Posterior cingulate gyrus (tissue), 11 donors: ENCODE measurements at places on chromosomes 7 and 10.
A peak's percentile ranks its signal among the peaks of the same experiment; 100 is the strongest.

DNA sequence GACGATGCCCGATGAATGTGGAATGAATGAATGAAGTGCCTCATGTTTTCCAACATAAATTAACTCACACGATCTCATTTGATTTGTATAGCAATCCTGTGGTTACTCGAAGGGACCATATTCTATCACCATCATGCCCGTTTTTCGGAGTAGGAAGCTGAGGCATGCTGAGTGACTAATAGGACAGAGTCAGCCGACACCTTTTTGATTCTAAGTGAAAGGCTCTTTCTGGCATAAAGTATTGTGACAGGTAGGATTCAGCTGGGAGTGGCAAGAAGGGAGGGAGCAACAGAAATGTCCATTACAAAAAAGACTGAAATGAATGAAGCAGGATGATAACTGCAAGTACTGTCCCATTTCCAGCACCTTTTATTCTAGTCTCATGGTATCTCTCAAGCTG is 55.7 kb downstream of the KLRG2 start:
- no peak for DNase-seq

- no peak for DNase-seq
Measured at GRCh38 chr7:98194186-98194585, 17.1 kb upstream of the BHLHA15 start.

DNA sequence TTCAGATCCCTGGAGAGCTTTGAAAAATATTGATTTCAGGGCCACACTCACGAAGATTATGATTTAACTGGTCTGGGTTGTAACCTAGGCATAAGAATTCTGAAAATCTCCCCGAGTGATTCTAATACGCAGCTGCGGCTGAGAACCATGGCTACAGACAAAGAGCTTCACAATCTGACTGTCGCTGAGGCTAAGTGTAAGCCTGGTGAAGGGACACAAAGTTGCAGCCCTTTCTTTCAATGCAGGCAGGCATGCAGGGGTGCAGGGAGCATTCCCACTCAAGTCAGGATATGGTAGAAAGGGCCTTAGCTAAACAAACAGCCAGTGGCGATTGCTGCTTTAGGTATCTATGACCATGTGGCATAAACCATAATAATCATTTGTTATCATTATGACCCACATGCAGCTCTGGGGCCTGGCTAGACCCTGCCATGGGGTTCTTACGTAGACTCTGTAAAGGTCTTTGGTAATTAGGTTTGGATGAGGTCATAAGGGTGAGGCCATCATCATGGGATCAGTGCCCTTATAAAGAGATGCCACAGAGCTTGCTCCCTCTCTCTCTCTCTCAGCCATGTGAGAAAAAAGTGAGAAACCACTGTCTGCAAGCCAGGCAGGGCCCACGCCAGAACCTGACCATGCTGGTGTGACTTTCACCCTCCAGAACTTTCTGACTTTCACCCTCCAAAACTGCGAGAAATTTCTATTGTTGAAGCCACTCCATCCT is 88.4 kb upstream of the LANCL2 start:
- no peak for DNase-seq

- DNase-seq = no peak
Measured at GRCh38 chr7:1113548-1113885, 25.6 kb downstream of the GPER1 start.

DNA sequence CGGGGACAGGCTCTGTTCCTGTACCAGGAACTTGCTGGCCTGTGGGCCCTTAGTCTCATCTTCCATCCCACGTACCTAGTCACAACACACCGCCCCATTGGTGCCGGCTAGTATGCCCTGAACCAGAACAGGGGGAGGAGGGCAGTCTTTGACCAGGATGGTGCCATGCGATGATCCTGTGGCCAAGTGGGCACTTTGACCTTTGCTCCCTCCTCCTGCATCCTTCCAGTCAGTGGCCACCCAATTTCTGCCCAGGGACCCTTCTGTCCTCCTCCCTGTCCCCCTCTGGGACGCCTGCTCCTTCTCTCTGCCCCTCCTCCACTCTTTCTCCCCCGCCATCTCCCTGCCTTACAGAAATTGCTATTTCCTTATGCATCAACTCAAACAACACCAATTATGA is 126.3 kb upstream of the CHST15 start:
- DNase-seq = no peak

- DNase-seq = no peak
Measured at GRCh38 chr10:74640134-74640921, 186.1 kb upstream of the KAT6B start.

DNA sequence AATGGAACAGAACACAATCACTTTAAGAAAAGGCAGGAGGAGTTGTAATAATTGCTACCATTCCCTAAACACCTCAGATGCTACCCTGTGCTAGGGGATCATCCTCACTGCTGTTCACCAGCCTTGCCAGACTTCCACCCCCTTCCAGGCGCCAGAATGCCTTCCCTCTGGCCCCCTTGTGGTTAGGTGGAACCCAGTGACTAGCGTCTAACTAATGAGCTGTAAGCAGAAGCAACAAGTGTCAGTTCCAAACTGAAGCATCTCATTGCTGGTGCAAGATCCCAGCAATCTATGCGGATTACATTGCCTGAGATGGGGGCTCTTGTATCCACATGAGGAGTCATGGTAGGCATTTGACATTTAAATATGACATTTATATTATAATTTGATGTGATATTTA is 86.6 kb downstream of the FRMD4A start:
- DNase-seq = no peak

GRCh38 chr10:14821635-14822375 is 16.0 kb downstream of the CDNF start:
- no peak for DNase-seq

GRCh38 chr10:86258499-86258898 is 108.1 kb downstream of the GRID1 start:
- peak; percentile 97 for DNase-seq

- no peak for DNase-seq
Measured at GRCh38 chr7:32583791-32584190, 88.5 kb downstream of the AVL9 start.

- DNase-seq = no peak
Measured at GRCh38 chr10:121070275-121071070, 219.3 kb downstream of the WDR11 start.

DNA sequence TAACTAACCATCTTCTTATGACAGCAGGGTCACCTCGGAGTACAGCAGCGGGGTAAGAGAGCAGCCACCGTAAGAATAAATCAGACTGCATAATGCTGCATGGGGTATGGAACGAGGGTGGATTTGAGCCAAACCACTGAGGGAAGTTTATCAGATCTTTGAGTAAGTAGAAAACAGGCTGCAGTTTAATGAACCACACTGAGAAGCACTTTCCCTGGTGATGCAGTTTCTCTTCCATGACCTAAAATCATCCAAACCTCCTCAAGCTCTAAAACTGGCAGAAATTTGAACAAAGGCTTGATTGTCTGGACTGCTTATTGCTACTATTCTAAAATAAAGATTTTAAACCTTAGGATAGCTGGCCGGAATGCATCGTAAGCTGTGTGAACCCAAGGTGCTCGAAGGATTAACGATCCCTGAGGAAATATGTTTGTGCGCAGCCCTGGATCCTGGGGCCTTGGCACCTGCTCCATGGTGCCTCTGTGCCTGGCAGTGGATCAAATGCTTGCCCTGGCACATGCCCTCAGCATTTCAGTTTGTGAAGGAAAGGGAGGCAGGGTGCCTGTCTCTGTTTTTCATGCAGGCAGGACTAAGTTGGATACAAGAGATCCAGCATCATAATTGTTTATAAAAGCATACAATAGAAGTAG is 322.7 kb downstream of the LHFPL3 start:
- DNase-seq = no peak

GRCh38 chr10:129879655-129880054 is 84.4 kb downstream of the EBF3 start:
- DNase-seq = no peak

GRCh38 chr10:114261076-114261475 is 22.0 kb downstream of the VWA2 start:
- DNase-seq = no peak

- no peak for DNase-seq
Measured at GRCh38 chr7:115493381-115493780, 537.2 kb downstream of the TFEC start.

GRCh38 chr10:124374535-124375352 is 44.0 kb downstream of the OAT start:
- DNase-seq = no peak

DNA sequence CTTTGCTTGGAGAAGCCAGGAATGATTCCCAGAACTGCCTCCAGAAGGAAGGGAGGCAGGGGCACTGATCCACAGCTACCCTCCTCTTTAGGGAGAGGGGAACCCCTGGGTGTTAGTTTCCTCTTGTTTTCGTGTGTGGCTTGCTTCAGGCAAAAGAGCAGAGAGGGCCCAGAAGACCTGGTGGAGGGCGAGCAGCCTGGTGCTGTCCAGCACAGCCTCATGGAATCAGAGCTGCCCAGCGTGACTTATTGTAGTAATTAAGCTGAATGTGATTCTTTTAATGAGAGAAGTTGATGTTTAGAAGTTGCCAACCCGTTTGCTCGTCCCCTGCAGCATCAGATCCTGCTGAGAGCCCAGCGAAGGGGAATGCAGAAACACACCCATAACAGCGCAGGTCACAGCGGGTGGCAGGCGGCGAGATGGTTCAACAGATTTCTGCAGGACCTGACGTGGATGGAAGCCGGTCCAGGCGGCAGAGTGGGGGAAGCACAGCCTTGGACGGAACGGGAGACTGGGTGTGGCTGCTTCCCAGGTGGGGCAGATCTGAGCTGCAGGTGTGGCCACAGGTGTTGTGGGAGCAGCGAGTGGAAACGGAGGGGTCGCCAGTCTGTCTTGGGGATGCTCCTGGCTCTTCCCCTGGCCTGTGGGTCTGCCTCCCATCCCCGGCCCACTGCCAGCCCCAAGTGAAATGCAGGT is 53.7 kb upstream of the SHH start:
- DNase-seq = no peak

DNA sequence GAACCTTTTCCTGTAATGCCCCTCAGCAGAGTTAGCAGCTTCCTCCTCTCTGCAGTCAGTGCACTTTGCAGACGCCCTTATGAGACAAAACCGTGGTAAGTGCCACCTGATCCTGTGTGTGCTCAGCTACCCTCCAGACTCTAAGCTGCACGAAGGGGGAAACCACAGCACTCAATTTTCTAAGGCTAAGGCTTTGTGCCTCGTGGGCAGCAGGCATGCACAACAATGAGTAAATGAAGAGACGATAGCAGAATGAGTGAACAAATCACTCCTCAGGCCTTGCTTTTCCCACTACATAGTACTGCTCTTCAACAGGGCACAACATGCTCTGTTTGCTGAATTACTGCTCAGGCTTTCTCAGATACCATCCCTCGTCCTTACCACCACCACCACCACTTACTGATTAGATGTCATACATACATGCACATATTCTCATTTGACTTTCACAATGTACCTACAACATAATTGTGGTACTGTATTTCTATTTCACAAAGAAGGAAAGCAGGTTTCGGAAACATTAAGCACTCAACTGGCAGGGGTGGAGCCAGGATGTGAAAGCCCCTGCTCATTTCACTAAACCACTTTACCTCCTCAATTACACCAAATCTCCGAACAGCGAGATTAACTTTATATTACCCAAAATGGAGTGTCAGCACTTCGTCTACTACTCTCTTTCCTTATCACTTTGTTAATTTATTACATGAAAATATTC is 85.4 kb downstream of the ICA1 start:
- DNase-seq = no peak

DNA sequence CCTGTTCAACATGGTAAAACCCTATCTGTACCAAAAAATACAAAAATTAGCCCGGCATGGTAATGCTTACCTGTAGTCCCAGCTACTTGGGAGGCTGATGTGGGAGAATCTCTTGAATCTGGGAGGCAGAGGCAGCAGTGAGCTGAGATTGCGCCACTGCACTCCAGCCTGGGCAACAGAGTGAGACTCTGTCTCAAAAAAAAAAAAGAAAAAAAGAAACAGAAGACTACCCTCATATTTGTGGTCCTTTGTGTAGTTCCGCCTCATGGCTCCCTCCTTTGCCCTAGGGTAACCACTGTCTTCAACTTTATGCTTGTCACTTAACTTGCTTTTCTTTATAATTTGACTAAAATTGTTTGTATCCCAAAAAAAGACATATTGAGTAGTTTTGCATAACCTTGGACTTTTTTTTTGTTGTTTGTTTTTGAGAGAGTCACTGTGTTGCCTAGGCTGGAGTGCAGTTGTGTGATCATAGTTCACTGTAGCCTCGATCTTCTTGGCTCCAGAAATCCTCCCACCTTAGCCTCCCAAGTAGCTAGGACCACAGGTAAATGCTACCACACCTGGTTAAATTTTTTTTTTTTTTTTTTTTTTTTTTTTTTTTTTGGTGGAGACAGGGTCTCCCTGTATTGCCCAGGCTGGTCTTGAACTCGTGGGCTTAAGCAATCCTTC is 3.7 kb downstream of the ZNF487 start:
- no peak for DNase-seq

DNA sequence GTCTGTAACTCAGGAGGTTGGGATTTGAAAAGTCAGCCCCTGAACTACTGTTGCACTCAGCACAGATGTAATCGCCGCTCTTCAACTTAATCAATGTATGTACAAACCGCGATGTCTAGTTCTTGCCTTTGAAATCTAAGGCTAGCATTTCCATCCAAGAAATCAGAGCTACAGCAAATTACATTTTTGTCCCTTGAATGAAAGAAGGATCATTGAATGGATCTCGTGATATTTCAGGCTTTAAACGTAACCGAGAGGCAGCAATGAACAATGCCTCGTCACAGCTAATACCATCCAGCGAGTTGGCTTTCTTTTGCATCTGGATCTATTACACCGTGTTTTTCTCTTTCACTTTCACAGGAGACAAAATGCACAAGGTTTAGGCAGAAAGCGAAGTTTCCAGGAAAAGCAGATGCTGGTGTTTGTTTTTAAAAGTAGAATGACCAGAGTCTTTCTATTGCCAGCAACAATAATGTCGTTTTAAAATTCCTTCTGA is 5.5 kb downstream of the SKIDA1 start:
- no peak for DNase-seq

- no peak for DNase-seq
Measured at GRCh38 chr10:124535731-124536495, 74.3 kb downstream of the LHPP start.

GRCh38 chr7:22043367-22043766 is 97.7 kb upstream of the CDCA7L start:
- no peak for DNase-seq

DNA sequence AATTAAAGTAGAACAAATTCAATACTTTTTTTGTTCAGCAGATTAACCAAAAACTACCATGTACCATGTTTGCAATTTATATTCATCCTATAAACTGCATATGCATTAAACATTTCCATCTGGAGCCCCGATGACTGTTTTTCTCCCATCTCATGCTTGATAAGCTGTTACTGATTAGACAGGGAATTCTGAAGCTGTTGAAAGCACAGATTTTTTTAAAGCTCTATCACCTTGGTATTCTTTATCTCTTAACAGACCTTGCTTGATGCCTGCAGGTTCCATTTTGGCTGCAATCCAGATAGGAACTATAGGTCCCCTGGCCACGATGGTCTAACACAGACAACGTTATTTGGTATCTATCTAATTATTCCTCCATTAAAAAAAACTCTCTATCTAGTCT is 961.7 kb downstream of the CNTNAP2 start:
- no peak for DNase-seq

GRCh38 chr10:122642726-122643605 is 56.7 kb downstream of the C10orf120 start:
- DNase-seq = no peak
